ENCODE measurements at places on chromosomes 1 and 21. TPM values are rescaled to one million over a fixed set of nuclear protein-coding genes. Genes with fewer than 3 reads are reported as not detected.

DNA sequence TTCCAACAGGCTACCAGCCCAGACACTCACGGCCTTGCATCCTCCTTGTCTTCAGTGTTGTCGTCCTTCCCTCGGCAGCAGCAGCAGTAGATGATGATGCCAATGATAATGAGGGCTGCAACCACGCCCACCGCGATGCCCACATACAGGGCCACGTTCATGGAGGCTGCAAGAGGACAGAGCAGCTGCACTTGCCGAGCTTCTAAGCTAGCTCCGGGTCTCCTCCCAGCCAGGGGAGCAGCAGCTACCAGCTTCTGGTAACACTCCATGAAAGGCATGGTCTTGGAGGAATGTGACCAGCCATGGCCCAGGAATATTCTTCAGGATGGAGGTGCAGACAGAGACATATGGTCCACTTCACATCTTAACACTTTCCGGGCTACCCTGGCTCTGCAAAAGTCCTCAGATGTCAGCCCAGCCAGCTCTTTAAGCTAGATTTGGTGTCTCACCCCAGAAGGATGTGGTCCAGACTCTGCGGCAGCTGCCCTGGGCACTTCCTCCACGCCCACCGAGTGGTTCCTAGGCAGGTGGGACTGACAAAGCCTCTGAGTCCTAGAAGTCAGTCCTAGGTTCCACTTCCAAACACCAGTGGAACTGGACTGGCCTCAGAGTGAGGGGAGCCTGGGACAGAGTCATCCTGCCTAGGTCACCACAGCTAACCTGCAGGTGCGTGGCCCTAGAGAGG lies 35.1 kb downstream of the GPA33 start:
- no peaks in the 10 kb centered on the region for H3K27me3 ChIP-seq
- no peak overlapping the region for H3K27ac ChIP-seq
- H3K36me3 ChIP-seq: no peaks in the 10 kb centered on the region
- H3K4me3 ChIP-seq: no peak overlapping the region
- peaks cover 12% of the 10 kb centered on the region for H3K4me1 ChIP-seq
- DNase-seq: no peak

DNA sequence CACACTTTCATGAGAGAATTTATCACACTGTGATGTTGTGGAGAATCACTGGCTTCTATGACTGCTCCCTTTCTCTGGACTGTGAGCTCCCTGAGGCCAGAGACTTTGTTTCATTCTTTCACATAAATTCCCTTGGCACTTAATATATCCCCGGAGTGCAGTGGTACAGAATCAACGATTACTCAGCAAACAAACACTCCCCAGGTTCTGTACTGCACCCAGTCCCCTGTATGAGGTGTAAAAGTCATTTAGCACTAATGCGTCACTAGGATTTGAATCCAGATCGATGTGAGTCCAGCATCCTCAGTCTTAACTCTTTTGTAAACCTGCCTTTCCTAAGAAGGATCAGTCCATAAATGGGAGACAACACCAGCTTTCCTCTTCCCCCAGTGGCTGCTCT lies 6.8 kb upstream of the UTP25 start:
- no peak for DNase-seq
- peaks cover 33% of the 10 kb centered on the region for H3K27me3 ChIP-seq
- H3K4me3 ChIP-seq: no peak overlapping the region
- H3K4me1 ChIP-seq: peaks cover 10% of the 10 kb centered on the region

- H3K4me3 ChIP-seq: no peak overlapping the region
- H3K27ac ChIP-seq: no peak overlapping the region
- no peaks in the 10 kb centered on the region for H3K36me3 ChIP-seq
- DNase-seq: no peak
- no peaks in the 10 kb centered on the region for H3K4me1 ChIP-seq
- H3K27me3 ChIP-seq: peaks cover 5% of the 10 kb centered on the region
These were observed 43.5 kb upstream of the NEK7 start for GRCh38 chr1:198113342-198113750.

DNA sequence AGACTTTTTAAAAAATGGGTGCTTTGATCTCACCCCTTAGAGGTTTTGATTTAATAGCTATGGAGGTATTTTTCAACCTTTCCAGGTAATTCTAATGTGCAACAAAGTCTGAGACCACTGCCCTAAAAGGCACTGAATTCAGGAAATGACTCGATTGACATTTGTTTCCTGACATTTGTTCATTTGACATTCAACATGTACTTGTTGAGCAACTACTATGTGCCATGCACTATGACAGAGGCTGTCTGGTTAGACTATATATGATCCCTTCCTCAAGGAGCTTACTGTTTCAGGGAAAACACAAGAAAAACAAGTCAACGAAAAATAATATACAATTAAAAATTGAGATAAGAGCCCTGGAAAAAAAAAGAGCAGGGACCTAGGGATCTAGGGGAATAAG lies 25.6 kb upstream of the AVPR1B start:
- H3K36me3 ChIP-seq: no peaks in the 10 kb centered on the region
- peaks cover 54% of the 10 kb centered on the region for H3K27me3 ChIP-seq
- H3K4me1 ChIP-seq: peaks cover 2% of the 10 kb centered on the region

DNA sequence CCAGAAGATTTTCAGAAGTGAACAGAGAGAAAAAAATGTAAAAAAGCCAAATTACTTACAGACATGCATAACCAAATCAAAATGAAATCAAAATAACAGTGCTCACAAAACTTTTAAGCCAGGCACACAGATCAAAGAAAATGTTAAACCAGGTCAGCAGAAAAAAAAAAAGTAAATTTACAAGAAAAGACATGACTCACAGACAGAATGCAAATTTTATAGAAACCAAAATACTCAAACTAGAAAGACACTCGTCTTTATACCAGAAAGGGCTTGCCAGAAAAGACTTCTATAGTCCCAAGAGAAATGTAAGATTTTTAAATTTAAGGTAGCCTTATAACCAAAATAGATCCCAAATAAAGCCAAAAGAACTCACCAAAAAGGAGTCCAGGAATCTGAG lies 86.5 kb upstream of the COG2 start:
- no peak overlapping the region for H3K27ac ChIP-seq
- H3K4me1 ChIP-seq: no peaks in the 10 kb centered on the region
- H3K4me3 ChIP-seq: no peak overlapping the region
- peaks cover 25% of the 10 kb centered on the region for H3K27me3 ChIP-seq

The SLC45A1 gene
- not detected for total RNA-seq

The WDR64 gene
- 0.21 TPM for total RNA-seq

- H3K4me3 ChIP-seq: no peak overlapping the region
- no peak for DNase-seq
- H3K36me3 ChIP-seq: no peaks in the 10 kb centered on the region
- H3K27me3 ChIP-seq: peaks cover 7% of the 10 kb centered on the region
- H3K4me1 ChIP-seq: peaks cover 5% of the 10 kb centered on the region
These were observed 52.6 kb downstream of the GLIS1 start for GRCh38 chr1:53686091-53686964.

DNA sequence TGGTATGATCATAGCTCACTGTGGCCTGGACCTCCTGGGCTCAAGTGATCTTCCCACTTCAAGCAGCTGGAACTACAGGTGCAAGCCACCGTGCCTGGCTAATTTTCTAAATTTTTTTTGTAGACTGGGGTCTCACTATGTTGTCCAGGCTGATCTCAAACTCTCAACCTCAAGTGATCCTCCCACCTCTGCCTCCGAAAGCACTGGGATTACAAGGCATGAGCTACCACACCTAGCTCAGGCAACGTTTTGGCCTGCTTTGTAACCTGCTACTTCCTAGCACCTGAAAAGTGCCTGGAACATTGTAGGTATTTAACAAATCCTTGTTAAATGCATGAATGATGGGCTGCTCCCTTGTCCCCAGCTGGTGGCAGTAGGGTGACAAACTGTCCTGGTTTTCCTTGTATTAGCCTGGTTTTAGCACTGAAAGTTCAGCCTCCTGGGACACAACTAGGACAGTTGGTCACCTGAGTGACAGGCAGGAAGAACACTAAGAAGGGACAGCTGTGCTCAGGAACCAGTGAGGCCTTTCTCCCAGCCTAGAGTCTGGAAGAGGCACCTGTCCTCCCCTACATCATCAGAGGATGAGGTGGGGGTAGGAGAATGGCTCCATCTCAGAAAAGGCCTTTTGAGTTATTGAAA lies 88.5 kb upstream of the CD34 start:
- no peak overlapping the region for H3K4me3 ChIP-seq
- no peaks in the 10 kb centered on the region for H3K4me1 ChIP-seq
- H3K27ac ChIP-seq: no peak overlapping the region
- peaks cover 9% of the 10 kb centered on the region for H3K27me3 ChIP-seq
- no peaks in the 10 kb centered on the region for H3K36me3 ChIP-seq
- no peak for DNase-seq

The MYOG gene
- total RNA-seq: not detected

GRCh38 chr1:164645921-164646320 lies 86.9 kb downstream of the PBX1 start:
- DNase-seq: no peak
- H3K27ac ChIP-seq: no peak overlapping the region
- H3K36me3 ChIP-seq: no peaks in the 10 kb centered on the region
- H3K4me1 ChIP-seq: no peaks in the 10 kb centered on the region
- no peaks in the 10 kb centered on the region for H3K27me3 ChIP-seq

- no peak for DNase-seq
- H3K4me1 ChIP-seq: no peaks in the 10 kb centered on the region
- no peak overlapping the region for H3K27ac ChIP-seq
- no peak overlapping the region for H3K4me3 ChIP-seq
- no peaks in the 10 kb centered on the region for H3K27me3 ChIP-seq
- H3K36me3 ChIP-seq: no peaks in the 10 kb centered on the region
These were observed 69.8 kb downstream of the TBX15 start for GRCh38 chr1:118918230-118918939.

- peak overlapping the region; percentile 65 for H3K27ac ChIP-seq
- H3K4me1 ChIP-seq: peaks cover 15% of the 10 kb centered on the region
- no peak overlapping the region for H3K4me3 ChIP-seq
- H3K36me3 ChIP-seq: peaks cover 3% of the 10 kb centered on the region
These were observed 6.3 kb upstream of the IL20 start for GRCh38 chr1:206859082-206859521.

DNA sequence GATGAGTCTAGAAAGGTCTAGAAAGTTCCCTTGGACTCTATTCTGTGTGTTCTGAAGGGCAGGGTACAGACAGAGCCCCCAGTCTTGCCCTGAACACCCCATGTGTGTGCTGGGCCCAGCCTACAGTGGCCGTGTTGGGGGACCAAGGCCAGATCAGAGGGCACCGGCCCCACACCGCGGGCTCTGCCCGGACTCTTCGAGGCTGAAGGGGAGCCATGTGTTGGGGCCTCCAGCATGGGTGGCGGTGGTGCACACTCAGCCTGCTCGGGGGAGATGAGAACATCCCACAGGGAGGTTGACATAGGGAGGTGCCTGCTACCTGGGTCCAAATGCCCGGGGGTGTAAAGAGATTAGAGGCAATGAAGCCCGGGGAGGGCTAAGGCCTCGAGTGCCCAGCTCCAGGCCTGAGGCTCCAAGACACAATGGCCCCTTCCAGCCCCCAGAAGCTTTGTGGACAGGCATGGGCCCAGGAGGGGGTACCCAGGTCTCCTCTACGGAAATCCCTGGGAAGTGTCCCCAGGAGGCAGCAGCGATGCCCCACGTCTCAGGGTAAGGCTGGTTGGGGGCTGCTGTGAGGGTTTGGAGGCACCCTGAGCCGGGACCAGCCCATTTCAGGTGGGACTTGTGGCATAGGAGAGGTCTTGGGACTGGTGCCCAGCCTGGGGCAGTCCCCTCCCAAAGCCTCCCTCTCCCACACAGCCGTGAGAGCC lies 12.1 kb downstream of the ARHGEF16 start:
- H3K27ac ChIP-seq: no peak overlapping the region
- H3K36me3 ChIP-seq: no peaks in the 10 kb centered on the region
- no peaks in the 10 kb centered on the region for H3K4me1 ChIP-seq

- H3K4me1 ChIP-seq: no peaks in the 10 kb centered on the region
- no peaks in the 10 kb centered on the region for H3K36me3 ChIP-seq
- peaks cover 20% of the 10 kb centered on the region for H3K27me3 ChIP-seq
- no peak overlapping the region for H3K4me3 ChIP-seq
These were observed 29.4 kb downstream of the NMNAT2 start for GRCh38 chr1:183388735-183389134.

The AIRE gene
- total RNA-seq: not detected

- no peak for DNase-seq
- no peak overlapping the region for H3K4me3 ChIP-seq
- H3K36me3 ChIP-seq: peaks cover 73% of the 10 kb centered on the region
- no peaks in the 10 kb centered on the region for H3K27me3 ChIP-seq
These were observed 7.7 kb downstream of the SLC37A1 start for GRCh38 chr21:42521384-42521783.
